ENCODE measurements at places on chromosomes 6 and 20.

GRCh38 chr6:101722991-101723579 lies 329.6 kb downstream of the GRIK2 start:
- no peak for DNase-seq

DNA sequence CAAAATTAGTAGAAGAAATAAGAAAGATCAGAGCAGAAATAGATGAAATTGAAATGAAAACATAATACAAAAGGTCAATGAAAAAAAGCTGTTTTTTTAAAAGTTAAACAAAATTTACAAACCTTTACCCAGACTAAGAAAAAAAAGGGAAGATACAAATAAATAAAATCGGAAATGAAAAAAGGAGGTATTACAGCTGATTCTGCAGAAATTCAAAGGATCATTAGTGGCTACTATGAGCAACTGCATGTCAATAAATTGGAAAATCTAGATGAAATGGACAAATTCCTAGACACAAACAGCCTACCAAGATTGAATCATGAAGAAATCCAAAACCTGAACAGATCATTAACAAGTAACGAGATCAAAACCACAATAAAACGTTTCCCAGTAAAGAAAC lies 59.2 kb downstream of the ZFP64 start:
- DNase-seq: no peak

DNA sequence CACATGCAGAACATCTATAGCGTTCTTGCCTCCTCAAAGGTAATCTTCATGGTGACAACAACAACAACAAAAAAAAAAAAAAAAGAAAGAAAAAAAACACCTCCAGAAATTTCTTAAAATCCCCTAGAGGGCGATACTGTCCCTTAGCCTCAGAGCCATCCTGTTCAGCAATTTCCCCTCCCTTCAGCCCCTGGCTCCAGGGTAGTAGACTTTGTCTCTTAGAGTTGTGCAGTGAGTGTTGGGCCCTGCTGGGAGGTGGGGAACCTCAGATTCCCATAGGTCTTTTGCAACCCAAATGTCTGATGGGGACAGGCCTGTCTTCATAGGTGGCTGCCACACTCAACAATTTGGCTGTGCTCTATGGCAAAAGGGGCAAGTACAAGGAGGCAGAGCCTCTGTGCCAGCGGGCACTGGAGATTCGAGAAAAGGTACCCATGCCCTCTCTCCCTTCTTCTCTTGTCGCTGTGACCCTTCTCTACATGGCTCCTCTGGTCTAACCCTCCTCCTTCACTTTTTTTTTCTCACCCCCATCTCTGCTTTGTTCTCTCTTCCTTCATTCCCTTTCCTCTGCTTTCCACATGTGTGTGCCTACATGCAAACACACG lies 6.0 kb upstream of the PTK7 start:
- no peak for DNase-seq

DNA sequence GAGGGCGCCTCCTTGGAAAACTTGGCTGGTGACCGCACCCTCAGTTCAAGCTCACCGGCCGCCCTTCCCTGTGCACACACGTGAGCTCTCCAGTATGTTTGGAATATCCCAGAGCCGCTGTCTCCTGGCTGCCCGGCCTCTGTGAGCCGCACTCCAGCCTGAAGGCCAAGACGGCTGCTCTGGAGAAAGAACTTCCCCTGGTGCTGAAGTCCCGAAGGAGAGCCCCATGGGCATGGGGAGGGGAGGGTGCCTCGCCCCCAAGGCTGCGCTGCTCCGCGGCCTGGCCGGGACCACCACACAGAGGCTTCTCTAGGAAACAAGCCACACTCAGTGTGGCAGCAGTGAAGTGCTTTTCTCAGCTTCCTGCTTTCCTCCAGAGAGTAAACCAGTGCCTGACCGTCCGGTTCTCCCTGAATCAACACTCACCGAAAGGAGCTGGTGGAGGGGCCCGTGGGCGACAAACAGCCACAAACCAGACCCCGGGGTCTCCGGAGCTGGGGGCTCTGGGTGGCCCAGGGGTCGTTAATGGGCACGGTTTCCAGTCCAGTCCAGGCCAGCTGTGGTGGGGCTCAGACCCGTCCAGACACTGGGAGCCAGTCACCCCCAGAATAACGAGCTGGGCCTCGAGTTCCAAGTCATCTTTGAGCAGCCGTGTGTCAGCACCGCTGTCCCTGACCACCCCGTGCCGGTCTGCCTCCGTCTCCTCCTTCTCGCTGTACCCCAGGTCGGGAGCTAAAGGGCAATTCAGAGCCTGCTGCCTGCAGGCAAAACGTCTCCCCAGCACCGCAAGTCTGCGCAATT lies 87.4 kb upstream of the BHLHE23 start:
- no peak for DNase-seq

- no peak for DNase-seq
Measured at GRCh38 chr6:151565940-151566339, 72.1 kb downstream of the CCDC170 start.

DNA sequence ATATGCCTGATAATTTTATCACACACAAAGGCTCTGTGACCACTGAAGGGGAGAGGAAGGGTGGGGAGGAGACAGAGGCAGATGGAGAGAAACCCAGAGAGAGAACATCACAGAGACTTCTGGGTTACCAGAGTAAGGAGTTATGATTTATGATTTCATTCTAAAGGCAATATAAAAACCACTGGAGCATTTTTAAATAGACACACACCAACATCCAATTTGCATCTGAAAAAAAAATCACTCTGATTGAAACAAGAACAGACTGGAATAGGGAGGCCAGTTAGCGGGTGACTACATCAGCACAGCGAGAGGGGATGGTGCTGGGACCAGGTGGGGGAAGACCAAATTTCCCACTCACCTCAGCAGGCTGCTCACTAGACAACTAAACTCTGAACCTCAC lies 104.8 kb downstream of the AGPAT4 start:
- DNase-seq: no peak

GRCh38 chr6:44034931-44035345 lies 92.3 kb downstream of the MRPL14 start:
- DNase-seq: no peak

DNA sequence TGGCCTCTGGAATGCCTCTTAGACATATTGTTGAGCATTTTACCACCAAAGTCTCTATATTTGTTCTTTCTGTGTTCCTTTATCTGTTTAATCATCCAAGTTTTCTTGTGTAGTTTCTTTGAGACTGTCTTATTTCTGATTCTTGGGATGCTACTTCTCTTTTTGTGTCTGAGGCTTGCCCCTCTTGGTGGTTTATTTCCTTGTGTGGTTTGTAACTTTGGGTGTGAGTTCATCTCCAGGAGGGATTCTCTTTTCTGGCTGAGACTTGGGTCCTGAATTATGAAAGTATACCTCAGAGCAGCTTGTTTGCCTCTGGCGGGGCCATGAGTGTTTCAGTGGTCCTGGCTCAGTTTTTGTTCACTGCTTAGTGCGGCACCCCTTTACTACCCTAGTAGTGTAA lies 33.9 kb downstream of the PPARD start:
- DNase-seq: no peak

- DNase-seq: no peak
Measured at GRCh38 chr20:6421321-6422248, 298.8 kb upstream of the FERMT1 start.

DNA sequence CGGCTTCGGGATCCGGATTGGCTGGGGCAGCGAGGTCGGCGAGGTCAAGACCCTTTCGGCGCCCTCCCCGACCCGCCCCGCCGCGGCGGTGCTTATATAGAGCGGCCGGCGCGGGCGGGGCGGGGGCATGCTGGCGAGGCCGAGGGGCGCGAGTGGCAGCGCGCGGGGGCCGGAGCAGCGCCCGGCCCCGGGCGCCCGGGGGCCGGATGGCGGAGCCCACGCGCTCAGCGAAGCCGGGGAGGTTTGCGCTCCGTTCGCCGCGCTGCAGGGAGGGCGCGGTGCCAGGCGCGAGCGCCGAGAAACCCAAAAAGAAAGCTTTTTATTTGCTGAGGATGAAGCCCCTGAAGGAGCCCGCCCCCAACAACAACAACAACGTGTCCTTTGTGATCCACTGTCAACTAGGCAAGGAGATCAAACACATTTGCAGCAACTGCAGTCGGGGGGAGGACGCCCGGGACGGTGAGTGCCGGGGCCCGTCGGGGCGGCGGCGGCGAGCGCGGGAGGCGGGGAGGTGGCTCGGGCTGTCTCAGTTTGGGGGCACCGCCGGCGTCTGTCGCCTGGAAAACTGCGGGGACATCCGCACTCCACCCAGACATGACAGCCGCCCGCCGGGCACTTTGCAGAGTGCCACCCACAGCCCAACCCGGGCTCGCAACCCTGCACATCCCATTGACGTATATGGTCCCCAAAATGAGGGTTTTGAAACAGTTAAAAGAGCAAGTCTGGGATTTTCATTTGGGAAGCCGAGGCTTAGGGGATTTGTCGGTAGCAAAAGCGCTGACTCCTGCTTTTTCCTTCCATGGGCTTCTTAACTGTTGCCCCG lies 297.3 kb downstream of the PHACTR1 start:
- DNase-seq: no peak

DNA sequence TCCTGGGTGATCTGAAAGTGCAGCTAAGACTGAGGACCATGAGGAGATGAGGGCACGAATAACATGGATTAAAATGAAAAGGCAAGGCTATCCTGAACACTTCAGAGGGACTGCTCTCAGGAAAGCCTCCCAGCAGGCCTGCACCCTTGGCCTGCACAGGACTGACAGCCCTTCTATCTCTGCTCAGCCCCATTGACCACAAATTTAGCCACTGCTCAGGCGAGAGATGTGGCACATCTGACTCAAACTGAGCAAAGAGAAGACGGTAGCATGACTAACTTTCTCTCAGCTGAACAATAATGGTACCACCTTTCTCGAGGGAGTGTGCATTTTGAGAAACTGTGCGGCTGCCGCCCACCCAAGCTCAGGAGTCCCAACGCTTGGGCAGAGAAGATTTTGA lies 257.5 kb downstream of the ADGB start:
- DNase-seq: no peak

- DNase-seq: no peak
Measured at GRCh38 chr6:12403947-12404647, 113.9 kb downstream of the EDN1 start.

- no peak for DNase-seq
Measured at GRCh38 chr6:165184192-165184979, 125.0 kb downstream of the C6orf118 start.

GRCh38 chr6:29982097-29982496 lies 39.8 kb downstream of the HLA-A start:
- no peak for DNase-seq

DNA sequence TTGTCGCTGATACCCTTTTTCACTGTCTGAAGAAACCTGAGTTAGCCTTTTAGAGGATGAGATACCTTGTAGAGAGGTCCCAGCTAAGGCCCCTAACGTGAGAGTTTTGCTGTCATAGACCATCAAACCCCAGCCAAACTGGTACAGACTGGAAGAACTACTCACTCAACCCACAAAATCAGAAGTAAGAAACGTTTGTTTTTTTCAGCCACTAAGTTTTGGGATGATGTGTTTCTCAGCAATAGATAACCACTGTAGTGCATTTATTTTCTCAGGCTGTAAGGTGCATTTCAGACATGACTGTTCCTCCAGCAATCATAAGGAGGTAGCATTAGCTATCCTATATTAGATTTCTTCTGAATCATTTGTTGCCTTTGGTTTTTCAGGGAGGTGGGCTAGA lies 407.3 kb upstream of the FLRT3 start:
- no peak for DNase-seq

DNA sequence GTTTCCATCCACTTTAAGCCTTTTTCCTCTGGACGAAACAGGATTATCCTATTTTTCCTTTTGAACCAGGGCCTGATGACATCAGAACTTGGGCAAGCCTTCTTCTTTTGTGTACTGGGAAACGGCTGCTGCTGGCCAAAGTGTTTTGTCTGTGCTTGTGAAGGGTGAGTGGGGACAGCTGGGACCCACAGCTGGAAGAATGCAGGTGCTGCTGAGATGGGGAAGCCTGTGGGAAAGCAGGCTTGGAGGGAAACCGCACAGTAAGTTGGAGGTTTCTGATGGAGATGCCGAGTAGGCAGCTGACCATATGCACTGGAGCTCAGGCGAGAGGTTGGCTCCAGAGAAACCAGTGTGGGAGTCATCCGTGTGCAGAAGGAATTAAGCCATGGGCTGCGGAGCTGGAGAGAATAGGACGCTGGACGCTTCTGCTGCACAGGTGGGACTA lies 8.5 kb upstream of the PSMG4 start:
- no peak for DNase-seq

DNA sequence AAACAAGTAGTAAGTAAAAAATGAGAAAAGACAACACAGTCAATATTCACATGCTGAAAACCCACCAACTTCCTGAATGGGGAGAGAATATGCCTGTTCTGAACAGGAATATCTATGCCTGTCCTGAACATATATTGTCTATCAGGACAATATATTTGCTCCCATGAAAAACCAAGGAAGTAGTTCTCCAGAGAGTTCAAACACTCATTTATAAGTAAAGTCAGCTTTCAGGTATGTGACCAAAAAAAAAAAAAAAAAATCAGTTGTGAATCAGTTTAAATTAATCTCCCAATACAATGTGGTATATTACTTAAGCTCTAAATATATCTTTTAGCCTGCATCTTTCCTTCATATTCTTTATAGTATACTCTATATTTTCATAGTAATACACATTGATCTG lies 119.5 kb downstream of the MYB start:
- no peak for DNase-seq

DNA sequence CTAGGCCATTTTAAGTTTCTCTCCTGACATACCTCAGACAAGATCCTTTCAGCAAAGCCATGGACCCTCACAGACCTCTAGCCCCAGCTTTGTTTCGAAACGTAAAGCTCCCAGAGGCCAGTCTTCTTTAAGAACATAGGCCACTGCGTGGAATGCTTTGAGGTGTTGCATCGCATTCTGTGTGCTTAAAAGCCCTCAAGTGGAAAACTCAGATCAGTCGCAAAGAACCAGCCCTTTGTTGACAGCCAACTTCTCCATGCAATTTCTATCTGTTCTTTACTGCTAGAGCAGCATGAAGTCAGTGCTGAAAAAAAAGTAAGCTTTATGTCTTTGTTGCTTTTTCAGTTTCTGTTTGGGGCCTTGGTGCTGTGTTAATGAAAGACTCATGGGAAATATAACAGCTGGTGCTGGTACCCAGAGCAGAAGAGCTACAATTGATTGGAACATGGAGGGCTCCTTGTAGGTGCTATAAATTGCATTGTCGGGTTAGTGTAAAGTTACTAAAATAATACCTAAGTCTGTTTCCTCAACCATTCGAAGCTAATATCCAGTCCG lies 142.6 kb downstream of the MAP3K7 start:
- DNase-seq: no peak

- no peak for DNase-seq
Measured at GRCh38 chr6:5468586-5468985, 207.3 kb downstream of the FARS2 start.

- DNase-seq: no peak
Measured at GRCh38 chr6:84411060-84411629, 183.7 kb upstream of the CEP162 start.
